ENCODE measurements at places on chromosomes 5 and 9. TPM values are rescaled to one million over a fixed set of nuclear protein-coding genes. Genes with fewer than 3 reads are reported as not detected.

- DNase-seq: no peak
These were observed 71.9 kb downstream of the CDK5RAP2 start for GRCh38 chr9:120507936-120508510.

SLU7 gene
- 41.4 TPM for total RNA-seq

HTR1A gene
- not detected for total RNA-seq

TRAF1 gene
- 0.60 TPM for total RNA-seq

DNA sequence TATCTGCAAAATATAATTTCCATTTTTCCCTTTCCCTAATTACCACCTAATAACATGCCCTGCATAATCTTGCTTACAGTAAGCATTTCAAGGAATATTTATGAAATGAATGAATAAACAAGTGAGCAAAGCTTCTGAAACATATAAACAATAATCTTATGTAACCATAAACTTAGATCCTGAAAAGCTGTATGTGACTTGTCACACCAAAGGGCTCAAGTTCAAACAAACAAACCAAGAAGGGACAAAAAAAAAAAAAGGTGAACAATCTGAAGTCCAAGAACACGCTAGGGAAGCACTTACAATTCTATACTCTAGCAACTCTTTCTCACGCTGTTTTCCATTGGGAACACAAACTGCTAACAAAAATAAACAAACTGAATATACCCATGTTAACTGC lies 36.3 kb downstream of the PLPP1 start:
- no peak for DNase-seq

TUSC1 gene
- 7.0 TPM for total RNA-seq

LRRC70 gene
- 38.6 TPM for total RNA-seq

ZNF454 gene
- 1.2 TPM for total RNA-seq

DNA sequence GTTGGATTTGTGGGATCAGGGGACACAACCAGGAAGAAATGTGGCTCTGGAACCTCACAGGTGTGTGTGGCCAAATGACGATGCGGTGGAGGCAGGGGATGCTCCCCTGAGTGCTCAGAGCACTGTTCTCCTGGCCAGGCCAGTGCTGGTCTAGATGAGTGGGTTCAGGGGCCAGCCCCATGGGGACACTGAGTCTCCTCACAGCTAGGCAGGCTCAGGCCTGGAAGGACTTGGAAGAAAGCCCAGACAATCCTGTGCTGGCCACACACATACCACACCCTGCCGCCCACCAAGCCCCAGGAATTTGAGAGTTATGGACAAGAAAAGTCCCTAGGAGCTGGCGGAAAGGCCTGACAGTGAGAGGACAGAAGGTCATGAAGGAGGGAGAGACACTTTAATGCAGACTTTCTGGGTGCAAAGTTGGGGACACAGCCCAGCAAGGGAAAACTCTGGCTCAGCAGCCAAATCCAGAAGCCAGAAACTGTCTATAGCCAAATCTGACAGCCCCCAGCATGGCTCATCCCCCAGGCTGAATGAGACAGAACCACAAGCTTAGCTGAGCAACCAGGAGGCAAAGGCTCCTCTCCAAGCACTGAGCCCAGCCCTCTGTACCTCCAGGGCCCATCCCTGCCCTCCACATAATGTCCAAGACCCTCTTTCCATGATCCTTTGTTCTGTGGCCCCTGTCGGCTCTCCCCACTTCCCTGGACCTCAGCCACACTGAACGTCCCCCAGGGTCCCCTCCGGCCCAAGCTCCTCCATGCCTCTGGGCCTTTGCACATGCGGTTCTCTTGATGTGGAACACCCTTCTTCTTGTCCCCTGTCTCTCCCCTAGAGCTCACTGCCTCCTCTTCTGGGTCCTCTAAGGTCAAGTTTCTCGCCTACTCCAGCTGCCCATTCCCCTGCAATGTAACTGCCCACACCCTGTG lies 22.4 kb downstream of the LHX6 start:
- DNase-seq: no peak

- no peak for DNase-seq
These were observed 88.9 kb downstream of the ZNF366 start for GRCh38 chr5:72418271-72418670.

GRCh38 chr9:21991072-21991959 lies 2.9 kb downstream of the CDKN2A start:
- DNase-seq: peak; percentile 30

DNA sequence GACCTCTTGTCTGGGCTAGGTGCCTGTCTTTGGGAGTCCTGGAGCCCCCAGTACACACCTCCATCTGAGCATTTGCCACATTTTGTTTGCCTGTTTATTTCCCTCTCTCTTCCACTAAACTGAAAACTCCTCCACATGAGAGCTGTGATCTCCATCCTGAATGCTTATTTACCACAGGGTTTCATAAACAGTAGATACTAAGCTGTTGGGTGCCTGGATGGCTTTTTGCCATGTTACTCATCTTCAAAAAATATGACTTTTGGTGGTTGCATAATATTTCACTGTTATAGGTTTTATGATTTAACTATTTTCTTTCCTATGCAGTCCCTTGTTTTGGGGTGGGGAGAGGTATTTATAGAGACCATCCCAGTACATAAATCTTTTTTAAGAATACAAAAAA lies 99.6 kb downstream of the APBA1 start:
- no peak for DNase-seq

MAN2A1 gene
- total RNA-seq: 42.9 TPM
